ENCODE measurements at places on chromosomes 6 and 20.

GRCh38 chr20:21450572-21450971, 53.2 kb upstream of the NKX2-4 start:
- no peak for DNase-seq

- DNase-seq: no peak
Observed at GRCh38 chr6:130159956-130160355, 62.8 kb downstream of the SAMD3 start.

GRCh38 chr20:38685853-38686473, 38.3 kb upstream of the SLC32A1 start:
- no peak for DNase-seq

DNA sequence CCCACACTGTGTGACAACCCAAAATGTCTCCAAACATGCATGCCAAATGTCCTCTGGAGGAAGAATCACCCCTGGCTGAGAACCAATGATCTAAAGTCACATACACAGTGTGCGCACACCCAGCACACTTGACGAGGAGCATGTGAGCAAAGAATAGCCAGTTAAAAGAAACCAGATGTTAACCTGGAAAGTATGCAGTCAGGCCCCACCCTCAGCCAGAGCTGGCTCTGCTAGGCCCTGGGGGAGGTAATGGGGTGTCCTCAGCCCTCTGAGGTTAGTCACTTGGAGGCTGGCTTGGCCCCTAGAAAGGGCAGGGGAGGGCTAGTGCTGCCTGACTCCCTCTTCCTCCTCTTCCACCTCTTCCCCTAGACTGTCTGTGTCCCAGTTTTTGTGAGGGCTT, 15.2 kb upstream of the GUCA1A start:
- no peak for DNase-seq

DNA sequence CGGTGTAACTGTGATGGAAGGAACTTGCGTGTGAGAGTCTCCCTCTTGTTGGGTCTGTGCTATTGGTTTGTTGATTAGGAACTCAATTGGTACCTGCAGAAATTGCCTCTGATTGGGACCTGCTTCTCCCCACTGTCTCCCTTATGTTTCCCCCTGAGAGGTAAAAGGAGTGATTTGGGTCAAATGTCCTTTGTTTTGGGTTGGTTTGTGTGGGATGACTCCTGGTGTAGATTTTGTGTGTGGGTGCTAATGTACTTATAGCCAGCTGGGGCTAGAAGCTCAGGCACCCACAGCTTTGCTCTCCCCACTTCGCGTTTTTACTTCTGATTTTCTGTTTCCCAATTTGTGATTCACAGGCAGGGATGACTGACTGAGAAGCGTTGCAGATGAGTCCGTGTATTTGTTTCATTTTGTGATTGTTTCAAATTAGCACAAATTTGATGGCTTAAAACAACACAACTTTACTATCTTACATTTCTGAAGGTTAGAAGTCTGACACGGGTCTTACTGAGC, 79.1 kb downstream of the UTRN start:
- DNase-seq: no peak

DNA sequence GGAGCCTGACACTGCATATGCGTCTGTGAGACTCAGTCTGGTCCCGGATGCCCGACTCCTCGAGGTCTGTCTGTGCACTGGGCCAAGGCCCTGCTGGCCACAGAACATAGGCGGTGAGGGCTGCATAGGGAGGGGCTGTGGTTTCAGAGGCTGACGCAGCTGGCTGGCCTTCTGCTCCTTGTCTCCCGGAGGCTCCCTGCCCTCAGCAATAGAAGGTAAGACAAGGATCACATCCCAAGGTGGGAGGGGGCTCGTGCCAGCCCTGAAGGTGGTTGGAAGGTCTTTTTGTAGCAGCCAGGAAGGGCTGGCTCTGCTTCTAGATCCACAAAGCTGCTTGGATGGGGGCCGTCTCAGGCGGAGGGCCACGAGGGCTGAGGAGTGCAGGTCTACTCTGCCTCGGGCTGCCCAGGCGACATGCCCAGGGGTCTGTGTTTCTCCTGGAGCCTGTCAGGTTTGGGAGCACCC, 239.8 kb upstream of the SULF2 start:
- DNase-seq: no peak
